Stimulated activated CD8-positive, alpha-beta memory T cell treated with anti-CD3 and anti-CD28 coated beads, Interleukin-2, amount 100 ng/mL, for 1 hour (primary cell): ENCODE measurements at places on chromosomes 4 and X.

- DNase-seq = no peak
Measured at GRCh38 chrX:15405846-15406245, 21.6 kb upstream of the VEGFD start.

DNA sequence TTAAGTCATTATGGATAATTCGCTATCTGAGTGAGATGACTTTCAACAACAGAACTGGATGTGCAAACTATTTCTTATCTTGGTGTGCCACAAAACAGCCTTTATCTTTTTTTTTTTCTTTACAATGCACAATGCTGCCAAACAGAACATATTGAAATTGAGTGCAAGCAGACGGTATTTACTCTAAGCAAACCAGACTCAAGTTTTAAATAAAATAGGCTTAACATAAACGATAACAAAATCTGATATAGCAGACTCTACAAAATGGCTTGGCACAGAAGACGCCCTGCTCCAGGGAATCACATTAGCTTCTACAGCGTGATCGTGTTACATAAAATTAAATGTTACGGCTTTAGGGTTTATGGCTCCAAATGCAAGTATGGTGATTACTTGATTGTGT, 9.6 kb upstream of the STK32B start:
- no peak for DNase-seq

DNA sequence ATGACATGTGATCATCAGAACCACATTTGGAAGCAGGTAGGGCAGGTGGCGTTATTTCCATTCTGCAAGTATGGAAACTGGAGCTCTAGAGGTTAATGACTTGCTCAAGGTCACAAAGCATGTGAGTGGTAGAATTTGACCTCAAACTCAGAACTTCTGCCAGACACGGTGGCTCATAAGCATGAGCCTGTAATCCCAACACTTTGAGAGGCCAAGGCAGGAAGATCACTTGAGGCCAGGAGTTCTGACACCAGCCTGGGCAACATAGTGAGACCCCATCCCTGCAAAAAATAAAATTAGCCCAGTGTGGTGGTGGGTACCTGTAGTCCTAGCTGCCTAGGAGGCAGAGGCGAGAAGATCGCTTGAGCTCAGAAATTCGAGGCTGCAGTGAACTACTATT, 139.2 kb downstream of the PALLD start:
- DNase-seq = no peak

DNA sequence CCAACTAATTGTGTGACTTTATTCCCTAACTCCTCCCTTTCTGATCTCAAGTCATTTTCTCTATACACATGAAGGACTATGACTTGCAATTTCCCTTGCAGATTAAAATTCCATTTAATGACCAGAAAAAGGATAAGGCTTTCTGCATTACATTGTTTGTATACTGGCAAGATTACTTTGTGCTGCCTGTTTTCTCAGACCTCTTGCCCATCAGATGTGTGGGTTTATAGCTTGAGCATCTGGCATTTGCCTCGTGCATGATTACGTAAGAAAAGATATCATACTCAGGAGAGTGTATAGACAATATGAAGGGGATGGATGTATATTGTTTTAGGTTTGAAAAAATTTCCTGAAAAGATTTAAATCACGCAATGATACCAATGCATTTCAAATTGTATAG, 593.8 kb upstream of the SLIT2 start:
- no peak for DNase-seq

GRCh38 chr4:13912966-13913365, 285.4 kb upstream of the BOD1L1 start:
- no peak for DNase-seq

- DNase-seq = no peak
Measured at GRCh38 chr4:83536362-83537272, 709 bp downstream of the GPAT3 start.

- no peak for DNase-seq
Measured at GRCh38 chrX:12819222-12819621, 28.0 kb downstream of the PRPS2 start.

- DNase-seq = no peak
Measured at GRCh38 chrX:15946783-15947580, 92.4 kb upstream of the AP1S2 start.

GRCh38 chr4:143019351-143019750, 165.4 kb upstream of the USP38 start:
- DNase-seq = no peak
